ENCODE measurements at places on chromosomes 16 and 17.

DNA sequence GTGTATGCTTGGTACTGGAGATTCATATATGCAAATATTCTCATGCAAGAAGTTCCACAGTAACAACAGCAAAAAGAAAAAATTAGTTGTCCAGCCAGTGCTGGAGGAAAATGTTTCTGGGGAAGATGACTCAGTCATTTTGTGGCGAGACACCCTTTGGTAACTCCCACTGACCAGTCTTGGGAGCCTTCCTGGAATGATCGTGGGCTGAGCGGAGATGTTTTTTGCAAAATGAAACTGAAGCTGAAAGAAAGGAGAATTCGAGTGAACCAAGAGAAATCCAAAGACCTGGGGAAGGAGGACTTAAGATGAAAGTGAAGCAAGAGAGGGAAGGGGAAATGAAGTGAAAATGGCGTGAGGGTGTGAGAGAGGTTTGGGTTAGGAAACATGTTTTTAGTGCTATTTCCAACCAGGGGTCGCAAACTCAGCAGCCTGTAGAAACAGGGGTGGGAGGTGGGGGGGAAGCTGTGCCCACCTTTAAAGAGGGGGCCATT is 5.2 kb downstream of the ITPRIPL2 start:
- peak; percentile 48 for DNase-seq

DNA sequence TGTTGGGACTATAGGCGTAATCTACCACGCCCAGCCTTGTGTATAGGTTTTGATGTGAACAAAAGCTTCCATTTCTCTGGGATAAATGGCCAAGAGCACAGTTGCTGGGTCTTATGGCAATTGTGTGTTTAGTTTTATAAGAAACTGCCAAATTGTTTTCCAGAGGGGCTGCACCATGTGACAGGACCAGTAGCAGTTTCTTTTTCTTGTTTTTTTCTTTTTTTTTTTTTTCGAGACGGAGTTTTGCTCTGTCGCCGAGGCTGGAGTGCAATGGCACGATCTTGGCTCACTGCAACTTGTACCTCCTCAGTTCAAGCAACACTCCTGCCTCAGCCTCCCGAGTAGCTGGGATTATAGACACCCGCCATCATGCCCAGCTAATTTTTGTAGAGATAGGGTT is 34.3 kb upstream of the CBX4 start:
- DNase-seq, result no peak

DNA sequence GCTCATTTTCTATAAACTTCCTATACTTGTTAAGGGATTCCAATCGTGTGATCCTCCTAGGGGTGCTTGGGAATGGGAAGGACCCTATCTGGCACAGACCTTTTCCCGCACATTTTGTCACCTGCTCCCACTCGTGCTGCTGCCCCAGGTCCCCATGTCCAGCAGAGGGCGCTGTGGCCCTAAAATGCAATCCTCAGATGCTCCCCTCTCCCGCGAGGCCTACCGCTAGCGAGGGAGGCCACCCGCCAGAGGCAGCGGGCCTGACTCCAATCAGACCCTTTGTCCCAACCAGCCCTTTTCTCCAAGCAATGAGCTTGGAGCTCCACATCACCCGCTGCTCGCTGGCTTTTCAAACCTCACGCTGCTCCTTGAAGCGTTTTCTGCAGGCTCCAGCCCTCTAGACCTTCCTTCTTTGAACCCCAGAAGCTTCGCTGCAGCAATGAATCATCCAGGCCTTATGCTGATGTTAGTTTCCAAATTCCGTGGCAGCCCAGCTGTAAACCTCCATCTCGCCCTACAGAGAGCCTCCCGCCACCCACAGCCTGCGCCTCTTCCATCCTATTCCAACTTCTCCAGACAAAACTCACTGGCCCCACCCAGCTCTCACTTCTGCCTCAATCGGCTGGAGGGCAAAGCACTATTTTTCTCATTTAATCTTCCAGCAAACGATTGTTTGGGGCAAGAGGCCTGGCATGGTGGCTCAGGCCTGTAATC is 23.6 kb upstream of the FZD2 start:
- peak; percentile 80 for DNase-seq

- no peak for DNase-seq
Observed at GRCh38 chr16:66728804-66729203, 22.6 kb downstream of the DYNC1LI2 start.

DNA sequence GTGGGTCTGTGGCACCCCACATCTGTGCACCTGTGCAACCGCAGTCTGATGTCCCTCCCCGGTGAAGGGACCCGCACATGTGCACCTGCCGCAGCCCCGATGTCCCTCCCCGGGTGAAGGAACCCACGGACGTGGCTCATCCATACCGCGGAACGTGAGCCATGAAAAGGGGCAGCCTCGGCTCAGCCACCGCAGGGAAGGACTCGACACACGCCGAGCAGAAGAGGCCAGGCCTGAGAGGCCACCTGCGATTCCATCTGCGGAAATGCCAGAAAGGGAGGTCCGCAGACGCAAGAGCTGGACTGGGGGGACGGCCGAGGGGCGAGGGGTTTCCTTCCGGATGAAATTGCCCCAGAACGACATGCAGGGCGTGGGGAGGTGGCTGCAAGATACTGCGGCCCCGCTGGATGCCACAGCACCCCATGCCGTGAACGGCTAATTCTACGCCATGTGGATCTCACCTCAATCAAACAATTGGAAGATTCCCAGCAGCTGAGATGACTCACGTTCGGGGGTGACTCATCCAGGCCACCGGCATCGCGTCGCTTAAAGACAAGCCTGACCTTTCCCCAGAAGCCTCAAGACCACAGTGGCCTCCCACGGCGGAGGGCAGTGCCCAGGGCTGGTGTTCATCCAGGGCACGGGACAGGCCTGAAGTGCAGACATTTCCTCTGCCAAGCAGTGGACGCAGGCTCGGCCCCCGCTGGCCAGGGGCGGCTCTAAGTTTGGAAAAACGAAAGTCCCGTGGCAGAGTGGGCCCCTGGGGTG is 21.0 kb downstream of the SOX8 start:
- peak; percentile 82 for DNase-seq

DNA sequence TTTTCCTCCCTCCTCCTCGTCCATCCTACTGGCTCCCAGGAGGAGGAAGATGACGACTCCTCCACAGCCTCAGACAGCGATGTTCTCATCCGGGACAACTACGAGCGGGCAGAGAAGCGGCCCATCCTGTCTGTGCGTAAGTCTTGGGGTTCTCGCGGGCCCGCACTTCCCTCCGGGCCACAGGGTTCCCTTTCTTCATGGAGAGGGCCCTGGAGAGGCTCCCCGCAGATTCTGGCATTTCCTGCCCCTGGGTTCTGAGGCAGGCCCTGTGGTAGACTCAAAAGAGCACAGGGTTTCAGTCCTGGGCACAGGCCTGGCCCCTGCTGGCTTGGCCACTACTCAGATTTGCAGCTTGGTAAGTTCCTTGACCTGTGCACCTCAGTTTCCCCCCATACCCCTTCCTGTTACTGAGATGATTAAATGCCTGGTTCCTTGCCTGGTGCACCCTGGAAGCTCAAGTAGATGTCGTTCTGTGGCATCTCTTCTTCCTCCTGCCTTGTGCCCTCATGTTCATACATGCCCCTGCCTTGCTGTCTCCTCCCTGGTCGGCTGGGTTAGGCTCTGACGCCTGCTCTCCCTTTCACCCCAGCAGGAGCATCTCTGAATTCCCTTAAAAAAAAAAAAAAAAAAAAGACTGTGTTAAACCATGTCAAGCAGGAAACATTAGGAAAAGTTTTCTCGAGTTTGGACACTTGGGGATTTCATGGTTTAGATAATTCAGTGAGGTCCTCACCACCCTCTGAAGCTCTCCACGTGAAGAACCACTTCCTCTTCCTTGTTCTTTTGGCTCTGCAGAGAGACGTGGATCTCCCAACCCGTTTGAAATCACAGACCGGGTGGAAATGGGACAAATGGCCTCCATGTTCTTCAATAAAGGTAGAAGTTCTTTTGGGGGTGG is 14.3 kb upstream of the NAT9 start:
- no peak for DNase-seq

DNA sequence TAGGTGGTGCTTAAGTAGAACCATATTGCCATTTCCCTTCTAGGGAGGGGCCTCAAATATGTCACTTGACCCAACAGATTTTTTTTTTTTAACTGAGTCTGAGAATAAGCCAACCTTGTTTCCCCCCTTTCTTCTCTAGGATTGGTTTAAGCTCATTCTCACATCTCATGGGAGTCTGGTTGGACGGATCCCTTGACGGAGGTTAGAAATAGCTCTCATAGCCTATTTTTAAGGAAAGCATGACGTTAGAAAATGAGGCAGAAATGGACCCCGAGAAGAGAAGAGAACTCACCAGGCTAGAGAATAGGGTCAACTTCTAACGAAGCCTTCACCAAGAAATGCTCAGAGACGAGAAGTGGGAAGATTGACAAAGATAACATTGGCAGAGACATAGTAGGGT is 95.1 kb upstream of the ZFHX3 start:
- no peak for DNase-seq

DNA sequence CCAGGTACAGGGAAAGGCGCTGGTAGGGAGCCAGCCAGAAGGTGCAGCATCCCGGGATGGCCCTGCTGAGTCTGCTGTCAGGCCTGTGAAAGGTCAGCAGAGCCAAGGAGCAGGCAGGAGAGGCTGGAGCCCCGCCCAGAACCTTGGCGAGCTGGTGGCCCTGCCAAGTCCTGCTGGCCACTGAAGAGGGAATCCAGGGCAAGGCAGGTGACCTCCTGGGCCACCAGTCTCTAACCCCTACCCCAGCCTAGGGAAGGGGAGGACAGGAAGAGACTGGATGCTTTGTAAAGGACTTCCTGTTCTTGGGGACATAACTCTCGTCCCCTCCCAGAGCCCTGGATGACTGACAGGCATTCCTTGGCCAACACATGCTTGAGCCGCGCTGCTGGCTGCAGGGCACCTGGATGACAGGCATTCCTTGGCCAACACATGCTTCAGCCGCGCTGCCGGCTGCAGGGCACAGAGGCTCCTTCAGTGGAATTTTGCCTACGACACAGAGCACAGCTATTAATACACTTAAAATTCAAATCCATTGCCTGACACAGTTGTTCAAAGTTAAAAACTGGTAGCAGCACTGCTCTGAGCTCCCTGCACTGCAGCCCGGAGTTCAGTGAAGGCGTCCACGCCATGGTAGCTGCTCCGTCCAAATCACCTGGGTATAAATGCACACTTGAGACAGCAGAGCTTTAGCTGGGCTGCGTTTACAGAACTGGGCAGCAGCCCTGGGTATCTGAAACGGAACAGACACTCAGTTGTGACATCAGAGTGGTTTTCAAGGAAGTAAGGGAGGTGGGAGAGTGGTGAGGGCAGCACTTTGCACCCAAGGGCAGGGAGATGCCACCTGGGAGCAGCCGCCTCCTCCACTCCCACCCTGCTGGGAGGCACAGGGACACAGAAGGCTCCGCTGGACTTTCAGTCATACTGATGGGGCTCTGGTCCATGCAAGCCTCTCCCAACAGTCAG is 2.0 kb upstream of the BRICD5 start:
- DNase-seq, result no peak

DNA sequence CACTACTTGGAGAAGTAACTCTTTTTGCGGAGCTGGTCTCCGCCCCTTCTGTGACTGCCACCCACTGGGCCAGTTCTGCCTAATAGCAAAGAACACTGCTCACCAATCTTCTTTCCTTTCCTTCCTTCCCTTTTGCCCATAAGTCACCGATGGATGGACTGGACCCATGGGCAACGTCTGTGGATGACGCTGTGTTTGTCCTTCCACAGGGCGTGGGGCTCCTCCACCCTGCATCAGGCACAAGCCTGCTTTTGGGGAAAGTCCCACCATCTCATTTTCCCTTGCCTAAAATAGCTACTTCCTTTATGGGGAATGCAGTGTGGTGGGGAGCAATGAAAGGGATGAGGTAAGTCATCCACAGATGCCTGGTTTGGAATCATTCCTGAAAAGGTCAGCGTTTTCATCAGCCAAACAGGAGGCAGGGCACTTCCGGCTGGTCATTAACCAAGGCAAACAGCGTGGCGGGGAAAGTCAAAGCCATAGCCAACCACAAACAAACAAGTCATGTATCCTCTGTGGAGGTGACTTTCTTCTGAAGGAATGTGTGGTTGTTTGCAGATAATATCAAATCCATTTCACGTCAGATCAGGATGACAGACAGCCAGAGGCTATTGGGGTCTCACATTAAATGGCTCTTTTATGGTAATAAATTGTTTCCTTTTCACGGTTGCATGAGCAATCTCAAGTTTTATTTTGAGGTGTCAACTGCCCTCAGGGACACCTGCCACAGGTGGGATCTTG is 30.7 kb upstream of the MED9 start:
- no peak for DNase-seq

DNA sequence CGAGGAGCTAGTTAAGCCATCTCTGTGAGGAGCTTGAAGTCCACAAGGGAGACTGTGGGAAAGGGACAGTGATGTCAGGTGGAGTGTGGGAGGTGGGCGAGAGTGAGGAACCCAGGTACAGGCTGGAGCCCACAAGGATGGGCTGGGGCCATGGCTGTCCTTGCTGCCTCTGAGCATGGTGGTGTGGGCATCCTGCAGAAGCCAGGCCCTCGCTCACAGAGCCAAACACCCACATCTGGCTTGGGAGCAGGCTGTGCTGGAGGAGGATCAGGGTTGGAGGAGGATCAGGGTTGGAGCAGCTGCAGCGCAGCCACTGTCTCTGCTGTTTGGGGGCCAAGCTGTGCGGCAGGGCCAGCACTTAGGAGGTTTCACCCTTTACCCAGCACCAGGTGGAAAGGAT is 58.2 kb upstream of the ENPP7 start:
- DNase-seq, result no peak

GRCh38 chr17:68328676-68329075 is 37.4 kb downstream of the ARSG start:
- no peak for DNase-seq

- peak; percentile 29 for DNase-seq
Observed at GRCh38 chr17:79045842-79046196, 21.9 kb downstream of the C1QTNF1 start.

- DNase-seq, result no peak
Observed at GRCh38 chr17:27504188-27504995, 48.1 kb downstream of the KSR1 start.

- no peak for DNase-seq
Observed at GRCh38 chr16:75733305-75734211, 7.3 kb upstream of the CPHXL start.

- DNase-seq, result no peak
Observed at GRCh38 chr16:930511-930910, 40.3 kb downstream of the LMF1 start.

DNA sequence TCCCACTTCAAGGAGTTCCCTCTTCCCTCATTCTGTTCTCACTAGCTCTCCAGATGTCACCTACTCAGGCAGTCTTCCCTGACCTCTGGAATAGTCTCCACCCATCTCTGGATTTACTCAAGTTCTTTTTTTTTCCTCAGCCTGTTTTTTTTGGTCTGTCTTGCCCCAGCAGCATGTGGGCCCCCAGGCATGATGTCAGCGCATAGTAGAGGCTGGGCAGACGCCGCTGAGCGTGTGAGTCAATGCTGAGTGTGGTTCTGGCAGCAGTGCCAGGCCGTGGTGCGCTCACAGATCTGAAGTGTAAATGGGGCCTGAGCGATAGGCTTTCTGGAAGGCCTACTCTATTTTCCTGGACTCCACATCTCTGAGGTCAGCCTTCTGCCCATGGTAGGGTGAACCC is 2.7 kb upstream of the KCNJ18 start:
- DNase-seq, result no peak

- DNase-seq, result no peak
Observed at GRCh38 chr17:1110862-1111598, 68.8 kb downstream of the ABR start.

- no peak for DNase-seq
Observed at GRCh38 chr17:354651-355556, 2.3 kb upstream of the RPH3AL start.

GRCh38 chr17:81646869-81647600 is 9.3 kb downstream of the PDE6G start:
- no peak for DNase-seq

GRCh38 chr17:38705803-38706504 is 881 bp downstream of the MLLT6 start:
- no peak for DNase-seq

GRCh38 chr16:15576960-15577958 is 65.7 kb downstream of the MARF1 start:
- no peak for DNase-seq

All from stimulated activated CD8-positive, alpha-beta memory T cell treated with anti-CD3 and anti-CD28 coated beads, Interleukin-7, amount 100 ng/mL, for 48 hours (primary cell).